ENCODE measurements at places on chromosomes 16 and 17. TPM values are rescaled to one million over a fixed set of nuclear protein-coding genes. Genes with fewer than 3 reads are reported as not detected.

CRYM gene
- not detected for total RNA-seq

SSTR5 gene
- total RNA-seq, result not detected

PIRT gene
- not detected for total RNA-seq

COG1 gene
- 70.0 TPM for total RNA-seq

LRRC37A3 gene
- 18.6 TPM for total RNA-seq
